Muscle of leg (tissue), 16 donors: ENCODE measurements at places on chromosomes 1 and 21.

- DNase-seq: no peak
Observed at GRCh38 chr1:22159891-22160290, 17.0 kb upstream of the WNT4 start.

DNA sequence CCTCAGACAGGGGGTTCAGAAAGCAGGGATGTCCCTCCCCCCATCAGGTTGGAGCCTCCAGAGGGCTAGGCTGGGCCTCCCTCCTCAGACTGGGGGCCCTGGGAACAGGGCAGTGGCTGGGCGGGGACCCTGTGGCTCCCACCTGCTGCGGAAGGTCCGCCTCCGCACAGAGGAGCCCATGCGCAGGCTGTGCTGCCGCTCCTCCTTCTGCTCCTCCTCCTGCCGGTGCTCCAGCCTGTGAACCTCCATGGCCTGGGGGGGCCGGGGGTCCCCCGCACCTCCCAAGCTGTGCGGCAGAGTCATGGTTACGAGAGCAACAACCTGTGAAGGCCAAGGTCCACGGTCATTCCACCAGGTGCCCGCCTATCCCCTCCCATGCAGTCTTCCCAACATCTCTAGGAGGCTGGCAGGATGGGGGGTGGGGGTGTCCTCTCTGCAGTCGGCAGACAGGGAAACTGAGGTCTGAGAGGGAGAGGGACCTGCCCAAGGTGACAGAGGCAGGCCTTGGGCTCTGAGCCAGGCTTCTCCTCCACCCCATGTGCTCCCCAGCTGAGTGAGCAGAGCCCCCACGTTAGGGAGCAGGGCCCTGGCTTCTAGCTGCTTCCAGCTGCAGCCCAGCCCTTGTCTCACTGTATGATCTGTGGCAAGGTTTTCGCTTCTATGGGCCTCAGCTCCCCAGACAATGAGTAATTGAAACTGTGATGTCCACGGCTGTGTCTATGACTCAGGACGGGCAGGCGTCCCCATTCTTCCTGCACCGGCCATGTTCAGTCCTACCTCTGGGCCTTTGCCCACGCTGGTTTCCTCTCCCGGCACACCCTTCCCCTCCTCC lies 3.4 kb downstream of the MYOM3 start:
- DNase-seq: no peak

- DNase-seq: no peak
Observed at GRCh38 chr1:67721650-67722291, 36.8 kb downstream of the GADD45A start.

DNA sequence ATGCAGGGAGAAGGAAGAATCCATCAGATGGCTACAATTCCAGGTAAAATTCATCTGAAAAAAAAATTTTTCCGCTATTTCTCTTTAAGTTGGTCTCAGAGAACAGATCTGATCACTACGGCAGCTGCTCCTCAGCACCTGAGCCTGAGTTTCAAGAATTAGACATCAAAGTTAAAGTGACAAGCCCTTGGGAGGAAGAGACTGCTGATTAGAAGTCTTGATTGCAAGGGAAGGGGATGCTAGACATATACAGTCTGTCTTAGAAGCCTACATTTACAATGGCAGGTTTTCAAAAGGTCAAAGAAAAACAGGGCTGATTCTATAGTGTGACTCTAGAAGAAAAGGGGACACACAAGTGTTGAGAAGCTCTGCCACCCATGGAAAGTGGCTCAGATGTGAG lies 48.3 kb downstream of the SUSD4 start:
- no peak for DNase-seq

DNA sequence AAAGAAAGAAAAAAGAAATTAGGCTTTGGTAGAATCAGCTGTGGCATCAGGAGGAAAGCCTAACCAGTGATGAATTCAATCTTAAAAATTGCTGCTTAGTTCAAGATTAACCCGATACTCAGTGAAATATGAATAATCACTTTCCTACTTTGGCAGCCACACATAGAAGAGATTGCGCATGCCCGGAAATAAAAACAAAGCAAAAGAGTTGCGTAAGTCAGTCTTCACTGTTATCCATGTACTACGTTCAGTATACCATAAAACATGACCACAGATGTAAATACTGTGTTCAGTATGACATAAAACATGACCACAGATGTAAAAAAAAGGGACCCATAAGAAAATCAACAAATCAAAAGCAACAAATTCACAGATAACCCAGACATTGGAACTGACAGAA lies 19.2 kb downstream of the CD1D start:
- no peak for DNase-seq

- DNase-seq: peak; percentile 23
Observed at GRCh38 chr1:10793129-10793651, 3.3 kb downstream of the CASZ1 start.

GRCh38 chr21:34181431-34182039 lies 108.2 kb downstream of the MRPS6 start:
- peak; percentile 21 for DNase-seq

GRCh38 chr1:108100148-108100547 lies 100.0 kb downstream of the SLC25A24 start:
- DNase-seq: no peak

DNA sequence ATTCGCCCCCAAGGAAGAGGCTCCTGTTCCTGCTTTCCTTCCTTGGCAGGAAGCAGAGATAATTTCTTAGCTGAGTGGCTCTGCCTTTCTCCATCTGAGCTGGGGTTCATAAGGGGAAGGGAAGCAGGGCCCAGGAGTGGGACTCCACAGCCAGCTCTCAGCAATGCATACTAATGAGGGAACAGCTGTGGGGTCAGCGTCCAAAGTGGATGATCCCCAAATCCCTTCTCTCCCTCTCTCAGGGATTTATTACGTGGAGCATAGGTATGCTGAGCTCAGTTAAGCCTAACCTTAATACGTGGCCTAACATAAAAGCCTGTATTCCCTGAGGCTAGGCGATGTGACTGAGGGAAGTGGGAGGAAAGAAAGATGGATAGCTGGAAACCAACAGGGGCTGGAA lies 87.3 kb upstream of the CTTNBP2NL start:
- DNase-seq: peak; percentile 76

GRCh38 chr1:2412773-2413494 lies 570 bp upstream of the PEX10 start:
- DNase-seq: peak; percentile 52

DNA sequence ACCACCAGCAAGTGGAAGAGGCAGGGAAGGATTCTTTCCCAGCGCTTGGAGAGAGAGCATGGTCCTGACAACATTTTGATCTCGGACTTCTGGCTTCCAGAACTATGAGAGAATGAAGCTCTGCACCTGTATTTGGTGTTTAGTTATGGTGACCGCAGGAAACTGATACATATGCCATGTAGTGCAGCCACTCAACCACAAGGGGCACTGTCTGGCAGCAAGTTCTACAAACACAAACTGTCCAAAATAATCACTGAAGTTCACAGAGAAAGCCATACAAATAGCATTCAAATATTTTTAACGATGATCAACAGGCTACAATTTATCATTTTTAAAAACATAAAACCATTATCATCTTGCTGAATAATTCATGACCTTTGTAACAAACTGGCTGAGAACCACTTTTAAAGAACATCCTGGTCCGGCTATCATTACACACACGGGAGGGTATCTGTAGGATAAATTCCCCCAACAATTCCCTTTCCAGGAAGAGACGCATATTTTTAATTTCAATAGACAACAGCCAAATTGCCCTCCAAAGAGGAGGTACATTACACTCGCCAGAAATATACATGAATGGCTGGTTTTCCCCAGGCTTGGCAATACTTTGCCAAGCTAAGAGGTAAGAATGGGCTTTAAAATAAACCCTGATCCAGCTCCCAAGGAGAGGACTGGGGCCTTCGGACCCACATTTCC lies 9.2 kb upstream of the CBR3 start:
- DNase-seq: peak; percentile 58

DNA sequence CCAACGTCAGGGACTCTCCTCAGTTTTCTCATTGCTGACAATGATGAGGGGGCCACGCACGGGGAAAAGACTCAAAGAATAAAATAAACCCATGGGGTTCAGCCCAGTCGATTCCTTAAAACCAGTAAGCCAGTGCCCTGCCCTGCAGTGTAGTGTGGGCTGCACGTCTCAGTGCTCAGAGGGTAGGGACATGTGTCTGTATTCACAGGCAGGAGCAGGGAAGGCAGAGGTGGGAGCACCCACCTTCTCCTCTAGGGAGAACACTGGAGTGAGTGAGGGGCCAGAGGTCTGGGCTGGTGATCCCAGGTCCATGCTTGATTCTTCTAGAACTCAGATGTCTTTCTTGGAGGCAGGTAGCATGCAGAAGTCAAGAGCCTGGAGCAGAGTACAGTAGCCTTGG lies 303.6 kb downstream of the MATN1 start:
- no peak for DNase-seq

DNA sequence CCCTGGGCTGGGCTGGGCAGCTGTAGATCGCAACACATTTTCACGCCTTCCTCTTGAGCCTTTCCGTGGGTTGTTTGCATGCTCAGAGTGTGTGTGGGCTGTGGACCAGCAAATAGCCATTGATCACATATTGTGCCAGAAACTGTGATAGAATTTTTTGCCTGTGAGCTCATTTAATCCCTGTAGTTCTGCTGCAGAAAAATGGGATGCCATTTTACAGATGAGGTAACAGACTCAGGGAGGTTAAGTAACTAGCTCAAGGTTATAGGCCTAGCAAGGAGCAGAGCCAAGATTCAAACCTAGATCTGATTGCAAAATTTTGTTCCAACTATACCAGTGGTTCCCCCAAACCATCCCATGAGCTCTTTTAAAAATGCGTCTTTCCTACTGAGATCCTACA lies 10.5 kb downstream of the SPATA46 start:
- DNase-seq: no peak

- no peak for DNase-seq
Observed at GRCh38 chr1:48362901-48363300, 109.1 kb downstream of the SPATA6 start.

DNA sequence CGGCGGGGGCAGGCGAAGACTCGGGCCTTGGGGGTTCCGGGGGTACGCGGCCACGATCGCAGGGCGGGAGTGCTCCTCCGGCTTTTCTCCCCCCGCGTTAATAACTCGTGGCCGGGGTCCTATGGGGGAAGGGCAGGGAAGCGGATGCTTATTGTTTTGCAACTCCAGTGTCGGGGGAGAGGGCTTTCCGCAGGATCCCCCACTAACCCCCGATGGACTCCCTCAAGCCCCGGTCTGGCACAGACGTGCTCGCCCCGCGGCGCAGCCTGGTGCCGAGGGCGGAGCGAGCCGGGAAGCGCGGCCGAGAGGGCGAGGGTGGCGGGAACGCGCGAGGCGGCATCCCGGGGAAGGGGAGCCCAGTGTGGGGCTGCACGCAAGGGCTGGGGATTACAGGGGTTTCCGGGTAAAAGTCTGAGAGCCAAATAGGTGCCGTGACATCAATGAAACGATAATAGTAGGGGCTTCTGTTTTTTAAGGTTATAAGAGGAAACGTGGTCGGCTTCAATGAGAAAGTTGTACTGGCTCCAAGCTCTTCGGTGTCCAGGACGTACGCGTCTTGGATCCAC lies 772 bp downstream of the UCK2 start:
- DNase-seq: peak; percentile 64

DNA sequence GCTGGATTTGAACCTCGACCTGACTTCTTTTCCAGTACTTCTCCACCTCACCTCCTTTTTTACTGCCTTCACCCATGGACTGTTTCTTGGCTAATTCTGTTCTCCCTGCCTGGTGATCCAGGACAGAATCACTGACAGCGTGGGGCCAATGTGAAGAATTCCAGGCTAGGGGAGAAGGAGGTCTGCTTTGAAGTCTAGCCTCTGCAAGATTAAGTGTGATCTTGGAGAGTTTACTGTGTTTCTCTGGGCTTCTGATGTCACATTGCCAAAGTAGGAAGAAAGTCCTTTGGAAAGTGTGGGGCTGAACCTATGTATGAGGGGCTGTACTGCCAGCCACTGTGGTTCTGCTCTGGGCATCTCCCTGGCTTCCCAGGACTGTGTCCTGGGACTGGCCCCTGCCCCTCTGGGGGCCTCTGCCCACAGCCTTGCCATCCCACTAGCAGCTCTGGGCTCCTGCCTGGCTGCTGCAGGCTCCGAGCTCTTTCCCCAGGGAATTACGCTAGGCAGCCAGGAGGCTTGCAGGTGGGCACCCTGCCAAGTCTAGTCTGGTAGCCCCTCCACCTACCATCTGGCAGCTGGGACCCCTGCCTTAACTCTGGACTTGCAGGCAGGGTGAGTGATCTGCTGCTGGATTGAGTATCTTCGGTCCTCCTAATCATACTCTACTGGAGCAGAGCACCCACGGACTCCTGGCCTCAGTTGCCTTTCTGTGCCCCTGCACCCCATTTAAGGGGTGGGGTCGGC lies 52.2 kb downstream of the YARS1 start:
- DNase-seq: no peak

DNA sequence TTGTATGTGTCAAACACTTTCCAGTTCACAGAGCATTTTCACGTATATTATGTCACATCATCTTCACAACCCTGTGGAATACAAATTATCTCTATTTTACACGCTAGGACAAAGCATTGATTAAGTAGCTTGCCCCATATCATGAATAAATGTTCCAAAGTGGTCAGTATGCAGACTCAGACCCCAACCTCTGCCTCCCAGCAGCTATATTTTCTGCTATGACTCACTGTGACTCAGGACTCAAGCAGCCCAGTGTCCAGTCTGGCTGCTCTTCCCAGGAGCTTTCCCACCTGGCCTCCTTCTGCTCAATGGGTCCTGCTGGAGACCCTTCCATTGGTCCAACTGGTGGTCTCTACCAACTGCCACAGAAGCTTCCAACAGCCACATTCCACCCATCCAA lies 56.0 kb upstream of the RAP1A start:
- no peak for DNase-seq

DNA sequence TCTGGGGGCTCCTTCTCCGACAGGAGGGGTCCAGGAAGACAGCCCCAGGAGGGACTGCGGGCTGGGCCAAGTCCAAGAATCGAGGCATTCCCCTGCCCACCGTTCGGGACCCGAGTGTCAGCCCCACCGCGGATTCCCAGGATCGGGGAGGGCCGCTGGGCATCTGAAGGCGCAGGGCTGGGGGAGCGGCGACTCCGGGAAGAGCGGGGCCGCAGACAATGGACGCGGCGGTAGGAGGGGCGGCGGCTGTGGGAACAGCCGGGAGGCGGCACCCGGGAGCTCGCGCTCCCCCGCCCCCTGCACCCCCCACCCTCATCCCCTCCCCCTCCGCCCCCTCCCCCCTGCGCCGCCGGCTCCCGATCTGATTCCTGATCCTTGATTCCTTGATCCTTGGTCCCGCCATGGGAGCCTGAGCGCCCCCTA lies at the start of gene VANGL2:
Gene VANGL2 (plus strand): TSS at position 342 of the 423 bp plus-strand sequence. CDS start 15,274 bp downstream, outside the sequence.
- DNase-seq: peak; percentile 93

DNA sequence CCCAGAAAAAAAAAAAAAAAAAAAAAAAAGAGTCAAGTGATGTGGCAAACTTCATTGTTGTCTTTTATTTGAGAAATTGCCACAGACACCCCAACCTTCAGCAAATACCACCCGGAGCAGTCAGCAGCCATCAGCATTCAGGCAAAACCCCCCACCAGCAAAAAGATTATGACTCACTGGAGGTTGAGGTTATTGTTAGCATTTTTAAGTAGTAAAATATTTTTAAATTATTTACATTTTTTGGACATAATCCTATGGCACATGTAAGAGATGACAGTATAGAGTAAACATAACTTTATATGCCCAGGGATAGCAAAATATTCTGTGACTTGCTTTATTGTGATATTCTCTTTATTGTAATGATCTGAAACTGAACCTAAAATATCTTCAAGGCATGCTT lies 95.6 kb downstream of the CENPF start:
- DNase-seq: no peak
